ENCODE measurements at places on chromosomes 3 and 15. TPM values are rescaled to one million over a fixed set of nuclear protein-coding genes. Genes with fewer than 3 reads are reported as not detected.

GABRG3 gene
- polyA plus RNA-seq: 4.7 TPM

CHRM5 gene
- polyA plus RNA-seq: not detected

SLCO3A1 gene
- polyA plus RNA-seq: 5.3 TPM

RTP4 gene
- polyA plus RNA-seq: not detected

SPATA12 gene
- polyA plus RNA-seq: not detected

All from Purkinje cell (primary cell).